ENCODE measurements at places on chromosomes 7 and 10.

GRCh38 chr7:77651575-77652162 is 44.6 kb upstream of the RSBN1L start:
- DNase-seq, result no peak

DNA sequence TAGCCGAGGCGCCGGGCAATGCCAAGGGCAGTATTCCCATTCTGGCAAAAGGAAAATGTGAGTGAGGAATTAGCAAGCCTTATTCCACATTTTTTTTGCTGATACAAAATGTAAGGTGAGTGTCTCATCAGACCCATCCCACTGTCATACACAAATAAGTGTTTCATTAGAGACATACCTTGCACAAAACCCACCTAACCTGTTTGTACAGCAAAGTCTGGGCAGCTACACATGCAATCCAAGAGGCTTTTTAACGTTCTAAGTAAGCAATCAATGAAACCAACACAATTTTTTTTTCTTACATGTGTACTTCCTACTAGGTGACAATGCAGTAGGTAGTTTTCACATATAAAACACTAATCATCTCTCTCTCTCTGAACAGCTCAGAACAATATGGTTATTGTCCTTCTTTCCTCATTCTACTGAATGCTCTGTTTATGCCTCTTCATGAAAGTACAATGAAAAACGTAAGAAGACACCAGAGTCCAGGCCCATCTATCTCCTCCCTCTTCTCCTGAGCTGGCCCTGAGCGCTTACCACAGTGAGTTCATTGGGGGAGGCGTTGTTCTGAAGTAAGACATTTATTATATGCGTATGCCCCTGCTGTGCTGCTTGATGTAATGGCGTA is 217.2 kb downstream of the ANK3 start:
- no peak for DNase-seq

DNA sequence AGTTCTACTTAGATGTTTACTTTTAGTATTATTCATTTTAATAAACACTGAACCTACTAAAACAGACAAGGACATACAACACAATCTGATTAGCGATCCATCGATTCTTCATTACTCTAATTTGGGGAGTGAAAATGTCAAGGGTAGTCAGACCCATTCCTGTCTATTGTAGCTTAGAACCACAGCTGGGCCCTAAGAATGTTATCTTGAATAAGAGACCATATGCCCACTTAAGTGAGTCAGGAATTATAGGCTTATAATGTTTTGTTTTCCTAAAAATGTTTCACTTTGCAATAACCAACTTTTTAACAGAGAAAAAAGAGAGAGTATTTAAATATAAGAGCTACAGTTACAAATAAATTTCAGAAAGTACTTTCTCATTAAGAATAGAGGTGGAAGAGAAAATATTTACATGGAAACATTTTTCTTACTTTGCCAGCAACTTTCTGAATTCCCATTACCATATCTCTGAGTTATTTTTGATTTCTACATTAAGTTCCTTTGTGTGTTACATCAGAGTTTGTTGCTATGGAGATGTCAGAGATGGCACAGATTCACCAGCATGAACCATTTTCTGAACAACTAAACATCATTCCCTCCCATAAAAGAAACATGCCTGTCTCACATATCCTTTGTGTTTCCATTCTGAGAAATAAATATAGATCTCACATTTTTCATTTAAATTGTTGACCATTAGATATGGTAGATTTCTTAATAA is 75.4 kb upstream of the SLC13A1 start:
- no peak for DNase-seq

GRCh38 chr7:106679153-106679931 is 18.4 kb upstream of the CCDC71L start:
- DNase-seq, result no peak

DNA sequence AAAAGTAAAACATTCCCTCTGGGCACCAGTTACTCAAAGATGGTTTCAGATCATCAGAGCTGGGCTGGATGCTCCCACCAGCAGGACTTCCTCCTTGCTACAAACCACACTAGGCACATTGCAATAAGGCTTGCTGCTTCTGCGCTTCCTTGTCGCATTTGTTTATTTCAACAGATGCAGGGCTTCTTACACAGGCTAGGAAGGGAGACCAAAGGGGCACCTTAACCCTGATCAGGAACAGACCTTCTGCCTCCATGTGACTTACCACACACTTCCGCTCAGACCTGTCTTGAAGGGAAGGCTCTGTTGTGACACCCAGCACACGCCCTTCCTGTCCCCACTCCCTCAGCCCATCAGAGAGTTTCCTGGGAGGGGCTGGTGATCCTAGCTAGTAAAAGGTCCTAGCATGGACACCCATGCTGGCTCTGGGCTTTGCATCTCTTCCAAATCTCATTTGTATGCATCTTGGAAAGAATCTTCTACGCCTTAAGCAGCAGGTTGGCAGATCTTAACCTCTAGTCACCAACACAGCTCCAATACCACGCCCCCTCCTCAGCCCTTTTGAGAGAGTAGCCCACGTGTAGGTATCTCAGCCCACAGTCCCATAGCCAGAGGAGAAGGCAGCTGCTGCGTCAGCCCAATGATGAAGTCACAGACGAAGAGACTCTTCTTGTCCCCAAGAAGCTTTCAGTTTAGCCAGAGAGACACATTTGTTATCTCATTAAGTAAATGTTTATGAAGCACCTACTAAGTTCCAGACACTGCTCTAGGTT is 47.1 kb upstream of the SVIL start:
- peak; percentile 40 for DNase-seq

DNA sequence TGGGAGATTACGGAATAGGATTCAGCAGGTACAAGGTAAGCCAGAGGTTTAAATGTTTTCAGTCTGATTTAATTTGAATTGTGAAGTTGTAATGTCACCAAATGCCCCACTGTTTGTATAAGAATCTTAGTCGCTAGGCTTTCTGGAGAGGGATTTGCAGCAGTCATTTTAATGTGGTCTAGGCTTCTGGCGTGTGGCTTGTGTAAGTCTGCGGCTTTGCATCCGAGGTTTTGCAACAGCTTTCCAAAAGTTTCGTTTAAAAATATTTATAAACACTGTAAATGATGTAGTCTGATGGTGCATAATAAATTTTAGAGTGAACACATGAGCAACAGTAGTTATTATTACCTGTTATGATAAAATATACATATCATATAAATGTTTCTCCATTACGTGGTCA is 26.1 kb upstream of the BHLHA15 start:
- DNase-seq, result no peak

GRCh38 chr7:70016044-70016770 is 417.9 kb downstream of the AUTS2 start:
- DNase-seq, result no peak

DNA sequence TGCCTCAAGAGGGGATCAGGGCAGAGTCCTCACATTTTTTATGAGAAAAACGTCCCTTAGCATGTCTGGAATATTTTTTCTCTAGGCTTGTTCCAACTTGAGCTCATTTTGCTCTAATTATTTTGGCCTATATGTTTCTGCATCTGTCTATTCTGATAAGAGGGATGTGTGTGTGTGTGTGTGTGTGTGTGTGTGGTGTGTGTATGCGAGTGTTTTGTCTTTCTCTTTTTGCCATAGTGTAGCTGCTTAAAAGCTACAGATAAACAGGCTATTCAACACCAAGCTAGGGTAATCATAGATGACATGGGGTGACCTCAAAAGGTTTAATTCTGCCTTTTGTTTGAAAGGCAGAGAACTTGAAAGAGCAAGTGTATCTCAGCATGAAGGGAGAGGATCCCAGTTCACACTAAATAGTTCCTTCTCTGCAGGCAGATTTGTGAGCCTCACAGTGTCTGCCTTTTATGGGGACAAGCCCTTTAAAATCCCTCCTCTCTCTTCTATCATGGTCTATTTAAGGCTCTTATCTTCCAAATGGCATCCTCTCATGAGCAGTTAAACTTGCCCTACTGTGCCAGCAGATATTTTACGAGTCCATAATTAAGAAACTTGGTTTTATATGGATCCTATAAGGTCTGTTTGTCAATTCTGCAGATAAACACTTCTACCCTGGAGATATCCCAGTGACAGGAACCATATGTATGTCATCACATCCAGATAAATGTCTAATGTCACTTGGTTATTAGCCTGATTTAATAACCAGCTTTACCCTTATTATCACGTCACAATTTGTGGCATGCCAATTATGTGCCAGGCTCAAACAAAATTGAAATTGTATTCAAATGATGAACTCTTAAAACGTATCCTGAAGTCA is 202.9 kb upstream of the MTPN start:
- DNase-seq, result no peak

DNA sequence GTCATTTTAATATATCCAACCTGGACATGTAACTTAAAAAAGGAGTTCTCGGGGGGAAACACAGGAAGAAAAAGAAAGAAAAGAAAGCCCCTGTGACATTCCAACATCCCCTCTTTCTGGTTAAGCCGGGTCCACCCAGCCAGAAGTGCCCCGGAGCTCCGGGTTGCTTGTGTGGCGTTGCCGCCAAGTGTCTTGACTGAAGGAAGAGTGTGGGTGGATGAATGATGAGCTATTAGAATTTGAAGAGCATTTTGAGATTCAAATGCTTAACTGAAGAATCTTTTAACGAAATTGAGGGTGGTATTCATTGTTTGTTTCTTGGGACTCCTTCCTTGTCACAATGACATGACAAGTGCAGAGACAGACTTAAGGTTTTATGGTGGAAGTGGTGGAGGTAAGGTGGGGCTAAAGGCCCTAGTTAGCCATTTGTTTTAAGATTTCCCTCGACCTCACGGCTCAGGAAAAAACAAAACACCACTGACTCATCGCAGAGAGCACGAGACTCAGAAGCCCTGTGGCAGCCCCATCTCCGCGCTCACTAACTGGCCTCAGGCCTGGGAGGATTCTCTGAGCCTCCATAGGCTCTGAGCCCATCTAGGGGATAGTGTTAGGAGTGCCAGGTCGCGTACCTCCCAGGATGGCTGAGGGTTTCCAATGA is 1.8 kb upstream of the GLI3 start:
- no peak for DNase-seq

DNA sequence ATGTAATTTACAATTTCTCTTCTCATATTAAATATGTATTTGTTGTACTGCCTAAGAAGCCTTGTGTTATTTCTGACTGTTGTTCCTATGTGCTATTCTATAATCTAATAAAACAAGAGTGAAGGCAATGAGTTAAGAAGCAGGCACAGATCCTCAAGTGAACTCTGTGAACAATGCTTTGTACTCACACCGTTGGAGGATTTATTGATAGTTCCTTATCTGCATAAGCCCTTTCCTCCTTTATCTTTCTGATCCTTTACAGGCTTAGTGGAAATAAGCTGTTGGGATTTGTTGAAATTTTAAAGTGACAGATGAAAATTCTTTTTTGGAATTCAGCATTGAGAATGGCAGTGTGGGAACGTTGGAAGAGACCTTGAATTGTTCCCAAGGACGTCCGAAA is 329.6 kb upstream of the NPVF start:
- no peak for DNase-seq

DNA sequence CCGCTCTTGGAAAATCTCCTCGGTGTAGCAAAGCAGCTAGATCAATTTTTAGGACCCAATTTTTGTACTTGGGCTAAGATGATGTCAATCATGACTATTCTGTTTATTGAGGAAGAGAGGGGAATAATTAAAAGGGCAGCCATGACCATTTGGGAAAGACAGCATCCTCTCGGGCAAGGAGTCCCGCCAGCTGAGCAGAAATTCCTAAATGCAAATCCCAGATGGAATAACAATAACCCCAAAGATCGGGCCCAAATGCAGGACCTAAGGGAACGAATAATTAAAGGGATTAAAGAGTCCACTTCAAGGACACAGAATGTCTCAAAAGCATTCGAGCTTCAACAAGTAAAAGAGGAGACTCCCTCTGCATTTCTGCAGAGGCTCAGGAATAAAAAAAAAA is 18.7 kb downstream of the COL17A1 start:
- no peak for DNase-seq

- DNase-seq, result no peak
These were observed 5.0 kb upstream of the AQP1 start for GRCh38 chr7:30906515-30907240.

- DNase-seq, result no peak
These were observed 40.6 kb upstream of the ZEB1 start for GRCh38 chr10:31278279-31278941.

GRCh38 chr7:135320268-135320667 is 86.6 kb downstream of the STRA8 start:
- no peak for DNase-seq

GRCh38 chr7:15947754-15948153 is 261.3 kb upstream of the MEOX2 start:
- no peak for DNase-seq

DNA sequence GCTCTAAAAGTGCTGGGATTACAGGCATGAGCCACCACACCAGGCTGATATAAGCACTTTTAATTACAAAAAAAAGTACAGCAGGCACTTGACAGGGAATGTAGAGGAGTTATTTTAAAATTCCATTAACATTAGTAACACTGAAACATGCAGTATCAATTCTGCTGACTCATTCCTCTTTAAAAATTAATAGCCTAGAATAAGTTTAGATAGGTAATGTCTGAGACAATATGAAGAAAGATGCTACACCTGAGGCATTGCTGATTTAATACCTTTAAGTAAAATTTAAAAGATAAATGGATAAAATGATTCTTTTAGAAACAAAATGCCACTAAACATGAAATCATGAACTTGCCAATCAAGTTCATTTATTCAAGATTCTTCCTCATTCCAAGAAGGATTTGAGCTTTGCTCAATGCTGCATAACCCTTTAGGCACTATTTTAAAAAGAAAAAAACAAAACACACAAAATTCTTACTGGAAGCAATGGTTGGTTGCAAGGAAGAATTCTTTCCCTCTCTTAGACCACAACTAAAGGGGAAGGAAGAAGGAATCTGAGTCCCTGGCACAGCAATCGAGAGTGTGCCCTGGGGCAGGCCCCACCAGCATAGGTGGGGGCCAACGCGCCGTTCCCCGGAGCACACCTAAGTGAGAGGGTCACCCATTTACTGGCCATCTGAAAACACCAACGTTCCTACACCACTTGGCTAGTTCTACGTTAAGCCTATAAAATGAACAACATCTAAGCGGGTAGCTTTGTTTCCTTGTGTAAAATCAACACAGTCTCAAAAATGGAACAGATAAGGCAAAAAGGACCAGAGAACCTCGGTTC is 26.6 kb downstream of the ESYT2 start:
- DNase-seq, result no peak

DNA sequence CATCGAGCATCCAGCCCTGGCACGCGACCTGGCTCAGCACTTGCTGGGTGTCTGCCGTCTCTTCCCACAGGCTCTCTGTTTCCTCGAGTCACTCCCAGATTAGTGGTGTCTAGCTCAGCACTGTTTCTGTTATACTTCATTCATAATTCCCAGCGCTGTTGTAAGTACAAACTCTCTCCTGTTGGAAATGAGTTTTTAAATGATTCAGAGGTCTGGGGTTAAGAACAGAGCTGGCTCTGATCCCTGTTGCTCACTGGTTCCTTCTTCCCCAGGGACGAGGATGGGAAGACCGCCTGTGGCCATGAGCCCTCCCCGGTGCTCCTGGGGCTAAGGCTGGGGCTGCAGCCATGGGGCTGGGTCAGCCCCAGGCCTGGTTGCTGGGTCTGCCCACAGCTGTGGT is 17.3 kb upstream of the C10orf95 start:
- no peak for DNase-seq

GRCh38 chr7:69654849-69655707 is 56.8 kb downstream of the AUTS2 start:
- DNase-seq, result no peak

All from stimulated activated CD4-positive, alpha-beta T cell treated with anti-CD3 and anti-CD28 coated beads, Interleukin-4, amount 100 ng/mL, for 4 hours (primary cell).